Amniotic stem cell (primary cell): ENCODE measurements at places on chromosomes 2 and 18.

DNA sequence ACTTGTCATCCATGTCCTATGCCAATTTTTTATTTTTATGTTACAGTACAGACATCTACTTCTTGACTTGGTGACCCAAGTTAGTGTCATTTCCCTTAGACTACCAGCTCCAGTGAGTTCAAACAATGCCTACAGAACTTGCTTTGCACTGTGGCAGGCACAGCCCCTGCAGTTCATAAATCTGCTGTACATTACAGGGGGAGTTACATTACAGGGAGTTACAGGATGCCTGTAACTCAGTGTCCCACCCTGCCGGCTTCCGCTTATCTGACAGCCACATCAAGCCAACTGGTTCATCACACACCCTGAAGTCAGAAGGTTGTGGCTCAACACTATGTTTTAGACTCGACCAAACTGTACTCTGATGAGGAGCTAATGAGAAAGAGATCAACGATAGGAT is 7.8 kb upstream of the NPAS2 start:
- no peak for DNase-seq

- no peak for DNase-seq
Measured at GRCh38 chr2:201450954-201451291, 335 bp downstream of the TRAK2 start.

GRCh38 chr2:190446750-190447516 is 38.8 kb downstream of the MFSD6 start:
- DNase-seq, result no peak

DNA sequence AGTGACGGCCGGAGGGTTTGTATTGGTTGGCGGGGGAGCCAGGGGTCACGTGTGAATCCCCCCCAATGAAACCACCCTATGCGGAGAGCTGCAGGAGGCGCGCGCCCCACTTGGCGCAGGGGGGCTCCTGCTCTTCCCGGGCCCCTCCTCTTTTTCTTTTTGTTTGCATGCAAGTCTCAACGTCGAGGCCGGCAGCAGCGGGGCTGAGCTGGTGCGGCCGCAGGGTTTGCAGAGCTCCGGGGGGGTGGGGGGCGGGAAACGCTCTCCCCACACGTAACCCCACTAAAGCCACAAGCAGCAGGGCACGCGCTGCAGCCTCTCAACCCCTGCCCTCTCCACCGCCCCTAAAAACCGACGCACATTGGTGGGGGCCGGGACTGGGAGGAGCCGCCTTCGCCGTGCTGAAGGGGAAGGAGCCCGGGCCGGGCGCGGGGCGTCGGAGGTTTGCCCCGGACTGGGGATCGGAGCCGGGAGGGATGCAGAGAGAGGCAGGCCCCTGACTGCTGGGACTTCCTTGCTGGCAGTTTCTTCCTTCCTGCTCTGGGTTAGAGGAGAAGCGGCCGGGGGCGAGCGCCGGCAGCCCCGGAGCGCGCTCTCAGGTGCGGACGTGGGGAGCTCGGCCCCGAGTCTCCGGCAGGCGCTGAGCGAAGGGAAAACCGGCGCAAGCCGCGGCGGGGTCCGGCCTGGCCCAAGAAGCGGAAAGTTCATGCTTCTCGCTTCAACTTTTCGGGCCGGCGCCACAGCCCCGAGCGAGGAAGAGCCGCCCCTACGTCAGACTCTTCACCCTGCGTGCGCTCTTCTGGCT is 864 bp downstream of the LBH start:
- DNase-seq, result no peak

DNA sequence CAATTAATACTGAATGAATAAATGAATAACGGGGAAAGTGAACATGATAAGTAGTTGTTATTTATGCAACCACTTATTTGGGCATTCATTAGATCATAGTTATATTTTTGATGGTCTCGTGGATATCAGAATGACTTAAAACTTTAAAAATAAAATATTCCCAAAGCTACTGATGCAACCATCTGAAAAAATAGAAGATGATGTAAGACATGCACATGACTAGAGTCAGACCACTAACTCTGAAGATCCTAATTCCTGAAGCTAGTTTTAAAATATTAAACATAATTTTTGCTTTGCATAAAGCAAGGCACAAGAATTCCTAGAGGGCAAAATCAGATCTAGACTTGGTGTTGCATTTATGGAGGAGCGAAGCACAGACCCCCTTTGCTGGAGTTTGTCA is 616.1 kb downstream of the IRS1 start:
- no peak for DNase-seq

DNA sequence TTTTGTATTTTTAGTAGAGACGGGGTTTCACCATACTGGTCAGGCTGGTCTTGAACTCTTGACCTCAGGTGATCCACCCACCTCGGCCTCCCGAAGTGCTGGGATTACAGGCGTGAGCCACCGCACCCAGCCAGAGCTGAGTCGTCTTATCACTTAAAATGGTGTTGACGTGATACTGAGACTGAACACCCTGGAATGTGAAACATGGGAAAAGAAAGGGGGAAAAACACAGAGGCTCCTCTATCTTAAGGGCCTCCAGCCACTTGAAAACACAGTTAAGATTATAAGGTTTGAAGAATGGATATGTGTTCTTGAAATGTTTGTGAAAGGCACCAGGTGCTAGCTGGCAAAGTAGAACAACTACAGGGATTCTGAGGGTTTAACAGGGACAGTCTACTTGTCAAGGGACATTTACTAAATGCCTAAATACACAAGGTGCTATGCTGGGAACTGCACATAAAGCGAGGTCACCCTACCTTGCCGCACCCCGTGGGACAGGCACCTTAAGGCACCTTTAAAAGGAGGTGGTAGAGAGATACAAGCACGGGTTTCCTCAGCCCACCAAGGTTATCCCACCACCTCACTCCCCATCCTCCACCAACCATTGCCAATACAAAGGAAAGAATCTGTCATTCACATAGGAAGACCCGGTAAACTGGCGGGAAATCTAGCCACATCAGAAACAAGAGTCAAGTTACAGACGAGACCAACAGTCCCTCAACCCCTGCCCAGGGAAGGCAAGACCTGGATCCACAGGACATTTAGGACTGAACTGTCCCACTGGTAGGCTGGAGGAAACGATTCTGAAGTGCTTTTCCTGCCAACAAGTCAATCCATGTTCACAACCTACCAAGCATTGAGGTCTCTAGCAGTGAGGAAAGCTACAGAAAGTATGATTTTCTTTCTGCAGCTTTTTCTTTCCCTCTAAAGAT is 43.4 kb downstream of the STK39 start:
- no peak for DNase-seq

GRCh38 chr2:150909613-150910012 is 352.1 kb downstream of the RBM43 start:
- no peak for DNase-seq

GRCh38 chr18:8329186-8329771 is 280.0 kb upstream of the RAB12 start:
- DNase-seq, result no peak

DNA sequence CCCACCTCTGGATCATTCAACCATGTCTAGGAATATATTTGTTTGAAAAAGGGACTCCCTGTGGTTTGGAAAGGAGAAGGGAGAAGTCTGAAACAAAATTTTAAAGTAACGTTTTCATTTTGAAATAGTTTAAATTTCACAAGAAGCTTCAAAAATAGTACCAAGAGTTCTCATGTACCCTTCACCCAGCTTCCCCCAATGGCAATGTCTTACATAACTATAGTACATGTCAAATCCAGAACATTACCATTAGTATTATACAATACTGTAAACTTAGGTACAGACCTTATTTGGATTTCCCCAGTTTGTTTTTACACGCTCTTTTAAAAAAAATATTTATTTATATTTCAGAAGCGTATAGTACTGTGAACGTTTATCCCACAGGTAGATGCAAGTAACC is 4.0 kb upstream of the LYG2 start:
- no peak for DNase-seq

DNA sequence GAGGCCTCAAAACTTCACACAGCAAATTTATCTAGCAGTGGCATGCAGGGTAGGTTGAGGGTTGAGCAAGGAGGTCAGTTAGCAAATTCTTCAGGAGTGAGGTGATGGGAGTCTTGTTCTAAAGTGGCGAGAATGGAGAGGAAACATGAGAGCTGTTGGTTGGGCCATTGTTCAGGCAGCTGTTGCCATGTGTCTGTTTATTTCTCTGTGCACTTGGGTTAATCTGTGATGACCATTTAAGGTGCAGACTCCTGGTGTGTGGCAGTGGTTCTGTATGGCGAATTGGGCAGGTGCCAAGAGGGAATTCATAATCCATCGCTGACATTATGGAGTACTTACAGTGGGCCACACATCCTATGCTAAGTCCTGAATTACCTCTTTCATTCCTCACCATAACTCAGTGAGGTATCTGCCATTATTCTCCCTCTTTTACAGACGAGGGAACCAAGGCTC is 30.4 kb downstream of the TMEM178A start:
- DNase-seq, result no peak

DNA sequence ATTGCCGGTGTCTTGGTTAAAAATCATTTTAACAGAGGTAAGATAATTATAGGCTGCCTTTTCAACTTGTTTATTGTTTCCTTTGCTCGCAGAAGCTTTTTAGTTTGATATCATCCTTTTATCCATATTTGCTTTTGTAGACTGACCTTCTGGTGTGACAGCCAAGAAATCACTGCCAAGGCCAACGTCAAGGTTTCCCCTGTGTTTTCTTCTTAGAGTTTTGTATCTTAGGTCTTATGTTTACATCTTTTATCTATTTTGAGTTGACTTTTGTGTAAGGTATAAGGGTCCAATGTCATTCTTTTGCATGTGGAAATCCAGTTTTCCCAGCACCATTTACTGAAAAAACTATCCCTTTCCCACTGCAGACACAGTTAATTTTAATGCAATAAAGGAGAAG is 129.0 kb upstream of the ZFP36L2 start:
- no peak for DNase-seq

- peak; percentile 74 for DNase-seq
Measured at GRCh38 chr2:219142329-219142728, 18.3 kb downstream of the NHEJ1 start.

DNA sequence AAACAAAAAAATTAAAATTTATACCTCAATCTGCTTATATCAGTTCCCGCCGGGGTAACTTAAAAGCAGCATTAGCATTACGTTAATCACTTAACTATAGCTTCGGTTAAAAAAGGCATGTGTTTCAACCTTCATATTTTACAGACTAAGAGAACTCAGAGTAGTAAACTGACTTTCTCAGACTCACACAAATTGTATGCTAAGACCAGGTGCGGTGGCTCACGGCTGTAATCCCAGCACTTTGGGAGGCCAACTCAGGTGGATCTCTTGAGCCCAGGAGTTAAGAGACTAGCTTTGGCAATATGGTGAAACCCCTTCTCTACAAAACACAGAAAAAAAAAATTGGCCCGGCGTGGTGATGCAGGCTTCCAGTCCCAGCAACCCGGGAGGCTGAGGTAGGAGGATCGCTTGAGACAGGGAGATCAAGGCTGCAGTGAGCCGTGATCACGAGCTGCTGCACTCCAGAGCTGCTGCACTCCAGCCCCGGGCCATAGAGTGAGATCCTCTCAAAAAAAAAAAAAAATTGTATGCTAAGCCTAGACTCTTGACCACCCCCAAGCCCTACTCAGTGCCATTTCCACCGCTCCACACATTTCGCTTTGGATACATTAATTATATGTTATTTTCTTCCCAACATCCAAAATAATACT is 2.4 kb downstream of the HNRNPLL start:
- DNase-seq, result no peak

- DNase-seq, result no peak
Measured at GRCh38 chr2:26469092-26469710, 8.7 kb downstream of the OTOF start.

DNA sequence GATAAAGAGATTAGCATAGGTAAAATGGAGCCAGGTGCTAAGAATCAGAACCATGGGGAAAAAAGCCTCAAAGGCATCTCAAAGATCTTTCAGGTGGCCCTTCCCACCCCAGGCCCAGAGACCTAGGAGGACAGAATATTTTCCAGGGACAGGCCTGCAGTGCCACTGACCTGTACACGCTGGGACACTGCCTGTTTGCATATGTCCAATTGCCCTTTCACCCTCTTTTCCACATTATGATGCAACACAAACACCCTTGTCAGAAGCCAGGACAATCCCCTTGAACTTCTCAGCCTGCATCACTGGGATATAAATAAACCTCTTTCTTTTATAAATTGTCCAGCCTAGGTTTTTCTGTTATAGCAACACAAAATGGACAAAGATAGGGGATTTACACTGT is 419.1 kb downstream of the TRIB2 start:
- no peak for DNase-seq

- DNase-seq, result no peak
Measured at GRCh38 chr2:200330351-200331060, 24.0 kb downstream of the SPATS2L start.

- DNase-seq, result no peak
Measured at GRCh38 chr2:226131299-226131784, 668.3 kb downstream of the IRS1 start.

GRCh38 chr2:64639691-64640090 is 14.0 kb downstream of the SERTAD2 start:
- no peak for DNase-seq

- DNase-seq, result no peak
Measured at GRCh38 chr18:74395006-74395405, 62.1 kb downstream of the DIPK1C start.

- no peak for DNase-seq
Measured at GRCh38 chr2:43676322-43677050, at the start of gene C1GALT1C1L. C1GALT1C1L (minus strand) TSS chr2:43676429; CDS start chr2:43676322, 107 bp downstream.

DNA sequence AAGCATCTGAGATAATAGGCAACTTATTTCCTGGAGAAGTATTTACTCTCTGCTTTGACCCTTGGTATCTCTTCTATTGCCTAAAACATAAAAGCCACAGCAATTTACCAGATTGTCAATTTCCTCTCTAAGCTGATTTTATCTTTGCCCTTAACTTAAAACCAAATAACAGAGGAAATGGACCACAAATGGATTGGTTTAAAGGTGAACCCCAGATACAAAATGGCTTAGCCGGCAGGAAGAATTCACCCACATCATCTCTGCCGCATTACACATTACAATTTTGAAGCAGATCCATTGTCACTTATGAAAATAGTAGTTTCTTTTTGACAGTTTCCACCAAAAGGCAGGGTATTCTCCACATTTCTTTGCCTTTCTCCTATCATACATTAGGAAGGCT is 585.8 kb upstream of the CHAC2 start:
- DNase-seq, result no peak

DNA sequence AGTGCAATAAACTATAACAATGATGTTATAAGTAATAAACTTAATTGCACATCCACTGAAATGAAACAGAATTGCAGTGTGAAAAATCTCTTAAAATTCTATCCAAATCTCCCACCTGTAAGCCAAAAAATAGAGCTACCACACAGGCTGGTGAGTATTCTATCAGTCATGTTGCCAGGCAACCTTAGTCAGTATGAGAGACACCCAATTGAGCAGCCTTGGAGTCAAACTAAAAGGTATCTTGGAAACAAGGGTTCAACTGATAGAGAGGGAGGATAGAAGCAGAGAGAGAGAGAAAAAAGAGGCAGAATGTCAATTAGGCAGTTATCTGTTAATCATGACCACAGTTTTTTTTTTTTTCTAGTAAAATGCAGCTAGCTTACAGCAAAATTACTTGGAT is 45.8 kb downstream of the GALNT13 start:
- DNase-seq, result no peak

DNA sequence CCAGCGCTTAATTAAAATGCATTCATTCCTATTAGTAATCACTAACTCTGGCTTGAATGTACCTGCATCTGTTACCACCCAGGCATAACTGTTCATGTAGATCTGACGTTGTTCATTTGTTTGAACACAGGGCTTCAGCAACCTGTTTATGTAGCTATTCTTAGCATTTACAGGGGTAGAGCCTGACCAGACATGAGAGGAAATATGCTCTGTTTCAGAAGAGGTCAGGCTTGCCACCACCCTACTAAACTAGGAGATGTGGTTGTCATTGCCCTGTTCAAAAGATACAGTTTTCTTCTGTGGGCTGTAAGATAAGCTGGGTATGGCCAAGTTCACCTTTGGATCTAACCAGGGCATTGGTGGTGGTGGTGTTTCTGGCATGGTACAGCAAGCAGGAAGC is 8.8 kb downstream of the MGAT5 start:
- DNase-seq, result no peak
